ENCODE measurements at places on chromosomes 3 and 15.
A peak's percentile ranks its signal among the peaks of the same experiment; 100 is the strongest.

DNA sequence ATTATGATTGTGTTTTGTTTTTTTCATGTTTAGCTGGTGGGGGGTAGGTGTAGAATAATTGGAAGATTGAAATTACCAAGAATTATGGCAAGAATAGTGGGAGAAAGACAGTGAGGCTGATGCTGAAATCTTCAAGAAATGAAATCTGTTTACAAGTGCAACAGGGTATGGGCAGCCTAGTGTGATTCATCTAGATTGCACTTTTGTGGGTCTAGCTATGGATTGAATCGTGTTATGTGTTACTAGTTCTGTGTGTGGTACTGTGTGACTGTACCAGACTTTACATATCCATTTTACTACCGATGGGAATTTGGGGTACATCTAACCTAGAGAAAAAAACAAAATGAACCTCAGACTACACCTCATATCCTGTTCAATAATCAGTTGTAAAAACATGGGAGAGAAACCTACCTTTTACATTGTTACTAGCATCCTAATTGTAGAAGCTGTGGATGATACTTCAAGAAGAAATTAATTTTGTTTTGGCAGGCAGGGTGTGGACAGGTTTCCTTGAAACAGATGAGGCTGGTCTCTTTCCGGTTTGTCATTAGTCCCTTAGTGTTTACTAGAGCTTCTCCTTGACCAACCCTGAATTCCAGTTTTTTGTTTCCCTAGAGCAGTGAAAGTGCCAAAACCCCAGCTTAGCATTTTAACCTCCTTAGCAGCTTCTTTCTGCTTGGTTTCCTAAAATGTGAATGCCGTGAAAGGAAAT is 47.9 kb downstream of the OPA1 start:
- DNase-seq: no peak

GRCh38 chr15:69510556-69510955 is 57.9 kb downstream of the RPLP1 start:
- DNase-seq: no peak

GRCh38 chr3:124972457-124972856 is 37.9 kb upstream of the MUC13 start:
- no peak for DNase-seq

GRCh38 chr3:188788621-188789081 is 383.1 kb upstream of the TPRG1 start:
- peak; percentile 21 for DNase-seq

DNA sequence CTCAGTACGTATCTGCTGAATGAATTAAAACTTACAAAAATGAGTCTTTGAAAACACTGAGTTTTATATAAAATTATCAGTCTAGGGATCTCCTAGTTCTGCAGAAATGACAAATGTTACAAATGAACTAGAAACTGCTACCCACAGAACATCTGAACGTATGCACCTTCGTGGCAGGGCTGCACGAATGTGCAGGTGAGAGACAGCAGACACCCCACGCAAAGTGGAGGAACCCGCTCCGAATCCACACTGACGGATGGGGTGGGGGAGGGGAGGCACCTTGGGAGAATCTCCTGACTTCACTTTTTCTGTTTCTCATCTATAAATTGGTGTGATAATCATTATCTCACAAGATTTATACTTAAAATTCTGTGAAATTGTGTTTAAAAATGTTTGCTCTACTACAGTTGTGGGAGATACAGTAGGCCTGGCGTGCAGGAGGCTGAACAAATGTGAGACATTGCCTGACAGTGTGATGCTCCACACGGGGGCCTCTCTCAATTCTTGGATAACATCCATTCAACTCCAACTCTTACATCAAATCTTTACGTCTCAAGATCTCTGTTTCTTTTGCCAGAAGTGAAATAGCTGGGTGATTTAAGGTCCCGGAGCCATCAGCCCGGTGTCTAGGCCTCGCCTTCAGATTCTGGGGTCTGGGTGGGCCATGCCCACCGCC is 86.9 kb downstream of the ATP10A start:
- no peak for DNase-seq

Data from RWPE1 (cell line).